ENCODE measurements at places on chromosomes 7 and 10.

DNA sequence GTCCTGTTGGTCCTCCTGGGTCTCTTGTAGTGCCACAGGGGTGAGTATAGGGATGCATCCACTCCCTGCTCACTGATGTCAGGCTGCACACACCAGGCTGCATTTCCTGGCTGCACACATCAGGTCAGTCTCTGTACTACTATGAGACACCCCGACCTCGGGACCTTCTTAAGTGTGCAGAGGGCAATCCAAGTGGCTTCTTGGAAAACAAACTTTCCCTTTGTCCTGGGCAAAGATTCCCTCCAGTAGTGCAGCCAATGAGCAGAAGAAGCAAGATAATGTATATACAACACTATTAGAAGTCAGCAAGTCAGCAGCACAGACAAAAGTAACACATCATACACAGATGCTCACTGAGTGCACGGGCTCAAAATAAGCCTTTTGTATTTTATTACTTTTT lies 493.5 kb downstream of the GRID1 start:
- no peak for DNase-seq
- no peaks in the 10 kb centered on the region for H3K36me3 ChIP-seq
- no peaks in the 10 kb centered on the region for H3K4me1 ChIP-seq
- H3K27ac ChIP-seq: no peak overlapping the region

GRCh38 chr7:122430710-122431109 lies 126.2 kb upstream of the FEZF1 start:
- no peak for DNase-seq
- no peak overlapping the region for H3K4me3 ChIP-seq
- H3K27me3 ChIP-seq: no peaks in the 10 kb centered on the region
- H3K4me1 ChIP-seq: no peaks in the 10 kb centered on the region
- no peak overlapping the region for H3K27ac ChIP-seq

- H3K4me1 ChIP-seq: no peaks in the 10 kb centered on the region
- no peak overlapping the region for H3K27ac ChIP-seq
- no peaks in the 10 kb centered on the region for H3K27me3 ChIP-seq
- no peak for DNase-seq
- no peak overlapping the region for H3K4me3 ChIP-seq
These were observed 234.9 kb downstream of the PARD3 start for GRCh38 chr10:34580214-34580613.

GRCh38 chr10:5142199-5142598 lies 42.8 kb downstream of the AKR1C8 start:
- no peaks in the 10 kb centered on the region for H3K36me3 ChIP-seq
- H3K27me3 ChIP-seq: no peaks in the 10 kb centered on the region
- no peak overlapping the region for H3K4me3 ChIP-seq
- H3K4me1 ChIP-seq: no peaks in the 10 kb centered on the region
- no peak overlapping the region for H3K27ac ChIP-seq

DNA sequence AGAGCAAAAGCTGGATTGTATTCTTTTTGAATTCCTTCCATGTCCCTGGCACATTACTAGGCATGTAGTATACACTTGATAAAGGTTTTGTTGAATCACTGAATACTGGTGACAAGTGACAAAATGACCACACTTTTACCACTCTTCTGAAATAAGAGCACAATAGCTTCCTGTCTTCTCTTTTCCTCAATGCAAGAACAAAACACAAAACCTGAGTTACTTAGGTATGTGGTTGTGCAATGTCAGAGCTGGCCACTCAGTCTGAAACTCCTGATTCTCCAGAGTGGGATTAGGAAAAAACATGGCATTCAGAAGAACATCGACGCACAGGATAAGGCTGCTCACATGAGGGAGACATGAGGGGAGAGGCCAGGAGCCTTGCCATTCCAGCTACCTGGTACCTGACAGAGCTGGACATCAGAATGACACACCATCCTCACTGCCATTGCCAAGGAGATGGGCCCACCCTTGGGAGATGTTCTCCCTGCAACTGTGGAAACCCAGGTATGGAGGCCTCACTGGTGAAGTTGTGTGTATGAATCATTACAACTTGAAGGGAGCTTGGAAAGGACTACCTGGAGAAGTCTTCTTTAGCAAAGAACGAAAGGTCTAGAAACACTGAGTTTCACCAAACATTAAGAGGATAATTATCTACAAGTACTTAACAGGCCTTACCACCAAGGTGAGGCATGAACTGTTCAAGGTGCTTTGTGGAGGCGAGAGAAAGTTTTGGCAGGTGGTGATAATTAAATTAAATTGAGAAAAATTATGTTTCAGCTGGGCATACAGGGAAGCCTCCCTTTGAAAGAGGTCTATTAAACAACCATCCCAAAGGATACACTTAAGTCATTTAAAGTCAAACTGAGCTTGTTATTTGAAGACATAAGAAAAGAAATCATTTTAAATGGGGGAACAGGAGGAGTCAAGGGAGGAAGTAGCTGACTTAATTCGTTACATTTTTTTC lies 246.5 kb upstream of the AOAH start:
- H3K4me3 ChIP-seq: no peak overlapping the region
- no peak for DNase-seq
- H3K27ac ChIP-seq: no peak overlapping the region
- H3K36me3 ChIP-seq: peaks cover 39% of the 10 kb centered on the region

DNA sequence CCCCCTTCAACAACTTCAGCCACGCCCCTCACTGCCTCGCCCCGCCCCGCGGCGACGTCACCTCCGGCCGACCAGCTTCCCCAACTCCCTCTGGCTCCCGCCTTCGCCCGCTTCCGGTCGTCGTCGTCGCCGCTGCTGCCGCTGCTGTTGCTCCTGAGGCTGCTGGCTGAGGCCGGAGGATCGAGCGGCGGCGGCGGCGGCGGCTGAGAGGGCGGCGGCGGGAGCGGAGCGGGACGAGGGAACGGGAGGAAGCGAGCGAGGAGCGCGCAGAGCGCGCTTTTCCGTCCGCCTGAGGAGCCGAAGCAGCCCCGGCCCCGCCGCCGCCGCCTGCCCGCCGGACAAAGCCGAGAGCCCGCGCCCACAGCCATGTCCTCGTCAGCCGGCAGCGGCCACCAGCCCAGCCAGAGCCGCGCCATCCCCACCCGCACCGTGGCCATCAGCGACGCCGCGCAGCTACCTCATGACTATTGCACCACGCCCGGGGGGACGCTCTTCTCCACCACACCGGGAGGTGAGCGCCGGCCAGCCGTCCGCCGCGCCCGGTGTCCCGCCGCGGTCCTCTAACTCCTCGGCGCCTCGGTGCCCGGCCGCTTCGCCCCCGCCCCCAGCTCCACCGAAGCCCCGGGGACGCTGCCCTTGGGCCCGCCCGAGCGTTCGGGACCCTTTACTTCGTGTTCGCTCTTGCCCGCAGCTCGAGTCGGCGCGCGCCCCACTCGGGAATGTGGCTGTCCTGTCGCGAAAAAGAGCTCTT lies at the start of gene EIF4EBP2:
Gene EIF4EBP2, plus strand, starts transcription at position 110 of the 751 bp plus-strand sequence. Its CDS starts 257 bp downstream, at position 367.
- H3K4me1 ChIP-seq: peaks cover 51% of the 10 kb centered on the region
- DNase-seq: peak; percentile 100
- H3K4me3 ChIP-seq: peak within 1 kb of the TSS; percentile 96
- H3K27ac ChIP-seq: peak within 1 kb of the TSS; percentile 91

DNA sequence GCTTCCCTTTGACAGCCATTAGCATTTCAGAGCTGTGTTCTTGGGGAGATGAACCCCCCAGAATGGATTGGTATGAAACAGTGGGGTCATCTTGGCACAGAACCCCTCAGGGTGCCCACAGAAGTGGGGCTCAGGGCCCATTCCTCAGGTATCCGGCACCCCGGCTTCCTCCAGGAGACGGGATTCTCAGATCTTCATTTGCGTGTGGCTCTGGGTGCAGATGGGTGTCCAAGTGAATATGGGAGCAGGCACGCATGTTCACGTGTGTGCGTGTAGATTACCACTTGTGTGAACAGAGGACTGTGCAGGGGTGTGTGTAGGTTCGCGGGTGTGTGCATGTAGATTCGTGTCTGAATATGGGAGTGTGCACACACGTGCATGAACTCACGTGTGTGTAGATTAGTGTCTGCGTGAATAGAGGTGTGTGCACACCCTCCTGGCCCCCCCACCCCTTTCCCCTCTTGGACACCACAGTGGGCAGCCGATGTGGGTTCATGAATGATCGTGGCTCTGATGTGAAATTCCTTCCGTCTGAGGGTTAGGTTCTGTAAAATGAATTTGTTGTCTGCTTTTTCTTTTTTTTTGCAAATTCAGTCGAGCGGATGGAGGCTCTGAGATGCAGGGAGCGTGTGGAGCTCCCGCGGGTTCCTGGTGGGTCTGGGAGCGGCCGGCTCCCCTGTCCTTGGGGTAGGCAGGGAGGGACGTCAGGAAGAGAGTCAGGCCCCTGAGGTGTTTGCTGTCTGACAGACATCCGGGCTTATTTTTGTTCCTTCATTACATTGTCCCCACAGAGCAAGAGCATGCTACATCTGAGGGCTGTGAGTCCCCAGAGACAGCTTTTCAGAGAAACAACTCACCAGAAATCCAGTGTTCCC lies 7.4 kb downstream of the ELFN1 start:
- no peak overlapping the region for H3K4me3 ChIP-seq
- no peak overlapping the region for H3K27ac ChIP-seq
- no peak for DNase-seq
- no peaks in the 10 kb centered on the region for H3K36me3 ChIP-seq
- H3K27me3 ChIP-seq: peaks cover 15% of the 10 kb centered on the region

DNA sequence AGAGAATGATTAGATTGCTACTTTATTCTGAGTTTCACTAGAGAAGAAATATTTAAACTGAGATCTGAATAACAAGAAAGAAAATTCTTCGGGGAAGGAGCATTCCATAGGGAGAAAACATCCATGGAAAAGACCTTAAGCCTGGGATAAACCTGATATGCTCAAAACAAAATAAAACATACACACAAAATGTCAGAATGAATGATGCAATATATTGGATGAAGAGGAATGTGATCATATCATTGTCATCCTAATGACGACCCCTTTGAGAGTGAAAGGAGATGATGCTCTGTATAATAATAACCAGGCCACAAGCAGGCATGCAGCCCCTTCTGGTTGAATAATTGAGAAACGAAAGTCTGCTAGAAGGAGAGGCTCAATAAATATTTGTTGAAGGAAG lies 882.4 kb downstream of the NRG3 start:
- no peak for DNase-seq
- no peaks in the 10 kb centered on the region for H3K36me3 ChIP-seq
- no peaks in the 10 kb centered on the region for H3K4me1 ChIP-seq
- no peak overlapping the region for H3K27ac ChIP-seq
- no peaks in the 10 kb centered on the region for H3K27me3 ChIP-seq
- H3K4me3 ChIP-seq: no peak overlapping the region

- no peak overlapping the region for H3K27ac ChIP-seq
- H3K36me3 ChIP-seq: peaks cover 6% of the 10 kb centered on the region
- no peak for DNase-seq
- no peak overlapping the region for H3K4me3 ChIP-seq
- no peaks in the 10 kb centered on the region for H3K4me1 ChIP-seq
These were observed 8.2 kb upstream of the ERVW-1 start for GRCh38 chr7:92485974-92486373.

- H3K27me3 ChIP-seq: no peaks in the 10 kb centered on the region
- DNase-seq: no peak
- H3K4me1 ChIP-seq: no peaks in the 10 kb centered on the region
- no peak overlapping the region for H3K4me3 ChIP-seq
- H3K27ac ChIP-seq: no peak overlapping the region
- no peaks in the 10 kb centered on the region for H3K36me3 ChIP-seq
These were observed 3.6 kb downstream of the LRRC17 start for GRCh38 chr7:102916426-102916825.

DNA sequence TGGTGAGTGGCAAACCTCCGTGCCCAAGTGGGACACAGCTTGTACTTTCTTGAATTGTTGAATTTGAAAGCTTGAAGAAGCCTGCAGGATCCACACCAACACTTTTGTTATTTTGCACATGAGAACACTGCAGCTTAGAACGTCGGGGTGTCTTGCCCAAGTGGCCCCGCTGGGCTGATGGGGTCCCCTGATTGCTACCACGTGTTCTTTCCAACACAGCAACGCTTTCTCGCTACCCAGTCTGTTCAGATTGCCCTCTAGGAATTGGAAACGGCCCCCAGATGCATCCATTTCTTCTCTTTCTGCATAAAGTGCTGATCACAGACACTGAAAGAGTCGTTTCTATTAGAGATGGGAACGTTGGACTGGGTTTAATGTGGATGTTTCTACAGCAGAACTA lies 268.5 kb downstream of the ADARB2 start:
- no peaks in the 10 kb centered on the region for H3K36me3 ChIP-seq
- no peak overlapping the region for H3K4me3 ChIP-seq
- DNase-seq: no peak

DNA sequence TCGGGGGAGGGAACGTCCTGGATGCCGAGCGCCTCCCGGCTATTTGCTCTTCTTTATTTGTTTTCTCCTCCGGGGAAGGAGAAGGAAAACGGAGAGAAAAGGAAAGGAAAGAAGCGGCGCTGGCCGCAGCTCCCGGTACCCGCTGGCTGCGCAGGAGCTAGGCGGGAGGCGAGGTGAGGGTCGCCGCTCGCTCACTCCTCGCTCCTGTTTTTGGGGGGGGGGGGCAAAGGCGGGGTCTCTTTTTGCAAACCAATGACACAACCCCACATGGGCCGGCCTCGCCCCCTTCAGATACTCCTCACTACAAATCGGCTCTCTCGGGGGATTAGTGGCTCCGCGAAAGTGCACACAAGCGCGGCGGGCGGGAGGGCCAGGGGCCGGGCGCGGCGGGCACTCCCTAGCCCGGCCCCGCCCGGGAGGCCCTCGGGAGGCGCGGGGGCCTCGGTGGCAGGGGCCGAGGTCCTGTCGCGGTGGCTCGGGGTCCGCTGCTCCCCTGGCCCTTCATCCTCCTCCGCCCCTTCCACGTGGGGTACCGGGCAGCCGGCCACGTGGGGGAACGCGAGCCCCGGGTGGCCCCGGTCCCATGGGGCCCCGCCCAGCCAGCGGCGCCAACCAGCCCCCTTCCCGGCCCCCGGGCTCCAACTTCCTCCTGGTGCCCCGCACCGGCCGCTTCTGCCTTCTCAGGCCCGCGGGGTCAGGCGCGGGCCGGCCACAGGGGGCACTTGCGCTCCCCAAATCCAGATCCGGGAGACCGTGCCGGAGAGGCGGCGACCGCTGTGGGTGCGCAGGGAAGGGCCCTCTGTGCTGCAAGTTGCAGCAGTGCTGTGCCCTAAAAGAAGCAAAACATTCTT lies 718 bp upstream of the CTBP2 start:
- H3K27ac ChIP-seq: no peak overlapping the region
- peaks cover 7% of the 10 kb centered on the region for H3K4me1 ChIP-seq
- H3K4me3 ChIP-seq: peak overlapping the region; percentile 49
- no peaks in the 10 kb centered on the region for H3K36me3 ChIP-seq

GRCh38 chr10:13351340-13351915 lies 3.3 kb upstream of the SEPHS1 start:
- H3K27ac ChIP-seq: peak overlapping the region; percentile 10
- H3K4me3 ChIP-seq: no peak overlapping the region
- H3K27me3 ChIP-seq: no peaks in the 10 kb centered on the region
- no peak for DNase-seq
- peaks cover 38% of the 10 kb centered on the region for H3K4me1 ChIP-seq
- H3K36me3 ChIP-seq: no peaks in the 10 kb centered on the region

DNA sequence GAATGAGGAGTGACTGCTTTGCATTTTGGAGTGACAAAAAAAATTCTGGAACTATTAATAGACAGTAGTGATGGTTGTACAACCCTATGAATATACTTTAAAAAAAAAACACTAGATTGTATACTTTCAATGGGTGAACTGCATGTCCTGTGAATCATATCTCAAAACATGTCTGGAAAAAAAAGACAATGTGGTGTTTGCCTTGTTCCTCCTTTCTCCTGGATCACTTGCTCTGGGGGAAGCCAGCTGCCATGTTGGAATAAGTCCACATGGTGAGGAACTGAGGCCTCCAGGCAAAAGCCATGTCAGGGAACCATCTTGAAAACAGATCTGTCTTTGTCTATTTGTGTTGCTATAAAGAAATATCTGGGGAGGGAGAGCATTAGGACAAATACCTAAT lies 39.5 kb upstream of the YAE1 start:
- no peak overlapping the region for H3K27ac ChIP-seq
- no peaks in the 10 kb centered on the region for H3K4me1 ChIP-seq
- peaks cover 22% of the 10 kb centered on the region for H3K27me3 ChIP-seq
